SK-N-DZ (cell line): ENCODE measurements at places on chromosomes 7 and 10.

GRCh38 chr7:69418869-69419670 is 179.2 kb upstream of the AUTS2 start:
- DNase-seq, result no peak

DNA sequence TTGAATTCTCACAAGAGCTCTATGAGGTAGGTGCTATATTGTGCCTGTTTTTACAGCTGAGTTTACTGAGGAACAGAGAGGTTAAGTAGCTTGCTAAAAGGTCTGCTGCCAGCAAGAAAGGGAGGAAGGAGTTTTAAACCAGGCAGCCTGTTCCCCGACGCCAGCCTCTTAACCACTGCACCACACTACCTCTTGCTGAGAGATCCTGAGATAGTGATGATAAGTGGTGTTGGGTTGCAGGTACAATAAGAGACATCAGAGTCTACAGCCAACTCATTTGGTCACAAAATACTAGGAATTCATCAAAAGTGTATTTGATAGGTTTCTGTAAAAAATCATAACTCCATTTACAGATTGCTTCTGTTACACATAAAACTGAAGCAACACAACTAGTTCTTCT is 8.0 kb downstream of the CCDC71L start:
- no peak for DNase-seq

GRCh38 chr7:9022456-9022855 is 589.0 kb downstream of the NXPH1 start:
- DNase-seq, result no peak

DNA sequence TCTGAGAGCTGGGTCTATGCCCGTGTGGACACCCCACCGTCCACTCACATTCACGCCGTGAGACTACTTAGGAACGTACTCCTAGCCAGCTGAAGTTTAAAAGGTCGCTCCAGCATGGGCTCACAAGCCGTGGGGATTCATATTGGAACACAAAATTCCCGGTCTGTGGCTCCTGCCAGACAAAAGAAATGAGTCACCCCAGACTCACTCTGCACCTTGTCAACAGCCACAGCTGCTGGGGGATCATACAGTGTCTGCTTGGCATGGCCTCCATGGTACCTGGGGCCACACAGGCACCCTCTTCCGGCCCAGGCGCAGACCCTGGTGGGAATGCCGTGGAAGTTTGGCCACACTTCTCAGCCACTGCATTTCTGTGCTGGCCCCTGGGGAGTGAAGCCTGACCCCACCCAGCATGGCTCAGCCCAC is 228.4 kb downstream of the DNAJB6 start:
- no peak for DNase-seq

DNA sequence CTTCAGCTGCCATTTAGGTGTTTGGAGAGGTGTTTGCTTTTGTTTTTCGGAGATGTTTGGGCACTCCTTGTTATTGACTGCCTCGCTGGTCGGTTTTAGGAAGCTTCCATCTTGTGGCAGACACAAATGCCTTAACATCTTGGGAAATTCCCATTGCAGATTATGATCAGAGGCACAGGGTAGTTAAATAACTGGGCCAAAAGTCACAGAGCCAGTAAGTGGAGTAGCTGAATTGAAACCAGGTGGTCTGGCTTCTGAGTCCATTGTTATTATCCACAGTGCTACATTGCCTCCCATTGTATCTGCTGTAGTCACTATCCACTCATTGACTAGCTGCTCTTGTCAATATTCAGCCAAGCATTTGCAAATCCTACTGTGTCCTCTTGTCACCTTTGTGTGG is 138.2 kb upstream of the PLPP4 start:
- peak; percentile 40 for DNase-seq

- peak; percentile 72 for DNase-seq
These were observed 221.4 kb downstream of the GATA3 start for GRCh38 chr10:8275911-8276310.

GRCh38 chr10:110388687-110389052 is 84.0 kb upstream of the SMNDC1 start:
- peak; percentile 39 for DNase-seq

- DNase-seq, result no peak
These were observed 5.6 kb downstream of the BZW2 start for GRCh38 chr7:16651396-16652239.

GRCh38 chr10:12644380-12645144 is 295.2 kb downstream of the CAMK1D start:
- no peak for DNase-seq

- DNase-seq, result no peak
These were observed 189.8 kb upstream of the SH2B2 start for GRCh38 chr7:102096706-102097427.

DNA sequence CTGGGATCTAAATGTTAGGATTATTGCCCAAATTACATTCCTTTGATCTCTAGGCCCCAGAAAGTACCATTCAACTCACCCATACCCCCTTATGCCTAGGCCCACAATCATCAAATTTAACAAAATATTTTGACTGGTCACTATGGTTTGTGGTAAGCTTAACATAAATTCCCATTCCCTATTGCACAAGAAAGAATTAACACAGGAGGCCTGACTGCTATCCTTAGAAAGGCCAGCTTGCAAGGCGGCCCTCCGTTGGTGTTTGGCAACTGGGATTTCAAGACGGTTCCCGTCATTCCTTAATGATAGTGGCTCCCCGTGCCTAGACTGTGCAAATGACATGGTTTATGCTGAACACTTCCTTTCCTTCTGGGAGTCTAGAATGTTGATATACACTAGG is 29.6 kb downstream of the ARHGAP21 start:
- DNase-seq, result no peak

DNA sequence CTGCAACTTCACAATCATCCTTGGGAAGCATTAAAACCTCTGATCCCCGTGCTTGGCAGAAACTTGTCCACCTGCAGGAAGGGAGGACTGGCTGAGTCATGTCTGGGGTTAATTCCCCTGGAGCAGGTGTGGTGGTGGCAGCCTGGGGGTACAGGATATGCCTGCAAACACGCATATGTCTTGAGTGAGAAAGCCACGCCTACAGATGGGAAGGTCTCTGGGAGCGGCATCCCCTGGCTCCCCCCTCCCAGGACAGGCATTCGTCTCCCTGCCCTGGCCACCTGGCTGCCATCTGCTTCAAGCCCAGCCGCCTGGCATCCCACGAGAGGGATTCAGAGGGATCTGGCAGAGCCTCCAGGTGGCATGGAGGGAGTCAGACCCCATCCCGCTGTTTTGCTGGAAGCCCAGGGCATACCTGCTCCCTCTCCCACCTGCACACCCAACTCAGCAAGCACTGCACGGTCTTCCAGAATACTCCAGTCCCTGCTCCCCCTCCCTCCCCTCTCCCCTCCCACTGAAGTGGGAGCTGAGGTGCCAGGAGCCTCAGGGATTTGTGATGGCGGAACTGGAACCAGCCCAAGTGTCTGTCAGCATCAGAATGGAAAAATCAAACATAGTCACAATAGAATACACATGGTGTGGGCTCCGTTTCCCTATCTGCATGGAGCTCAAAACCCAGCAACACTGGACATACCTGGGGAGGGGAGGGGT is 61.0 kb downstream of the CAMK2B start:
- DNase-seq, result no peak

GRCh38 chr7:91345449-91345848 is 81.2 kb downstream of the FZD1 start:
- DNase-seq, result no peak

DNA sequence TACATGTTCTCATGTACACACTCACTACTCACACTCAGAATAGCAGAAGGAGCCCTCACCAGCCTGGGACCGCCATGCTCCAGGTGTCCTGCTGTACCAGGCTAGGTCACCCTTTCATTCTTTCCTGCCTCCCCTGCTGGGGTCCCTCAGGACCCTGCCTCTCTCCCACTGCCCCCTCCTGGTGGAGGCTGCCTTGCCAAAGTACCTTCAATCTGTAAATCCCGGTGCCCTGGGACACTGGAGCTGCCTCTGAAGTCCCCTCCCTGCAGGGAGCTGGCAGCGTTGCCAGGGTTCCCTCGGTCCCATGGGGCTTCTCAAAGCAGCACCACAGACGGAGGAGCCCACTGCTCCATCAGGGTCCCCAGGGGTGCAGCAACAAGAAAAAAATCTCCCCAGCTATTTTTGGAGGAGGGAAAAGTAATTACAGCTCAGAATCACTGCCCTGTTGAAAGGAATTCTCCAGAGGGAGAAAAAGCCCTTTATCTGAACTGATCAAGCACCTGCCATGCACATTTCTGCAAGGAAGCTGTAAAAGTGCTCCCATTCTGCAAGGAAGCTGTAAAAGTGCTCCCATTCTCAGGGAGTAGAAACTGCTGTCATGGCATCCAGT is 259.9 kb downstream of the PTPRN2 start:
- no peak for DNase-seq

GRCh38 chr7:128933180-128933891 is 4.4 kb upstream of the IRF5 start:
- no peak for DNase-seq

DNA sequence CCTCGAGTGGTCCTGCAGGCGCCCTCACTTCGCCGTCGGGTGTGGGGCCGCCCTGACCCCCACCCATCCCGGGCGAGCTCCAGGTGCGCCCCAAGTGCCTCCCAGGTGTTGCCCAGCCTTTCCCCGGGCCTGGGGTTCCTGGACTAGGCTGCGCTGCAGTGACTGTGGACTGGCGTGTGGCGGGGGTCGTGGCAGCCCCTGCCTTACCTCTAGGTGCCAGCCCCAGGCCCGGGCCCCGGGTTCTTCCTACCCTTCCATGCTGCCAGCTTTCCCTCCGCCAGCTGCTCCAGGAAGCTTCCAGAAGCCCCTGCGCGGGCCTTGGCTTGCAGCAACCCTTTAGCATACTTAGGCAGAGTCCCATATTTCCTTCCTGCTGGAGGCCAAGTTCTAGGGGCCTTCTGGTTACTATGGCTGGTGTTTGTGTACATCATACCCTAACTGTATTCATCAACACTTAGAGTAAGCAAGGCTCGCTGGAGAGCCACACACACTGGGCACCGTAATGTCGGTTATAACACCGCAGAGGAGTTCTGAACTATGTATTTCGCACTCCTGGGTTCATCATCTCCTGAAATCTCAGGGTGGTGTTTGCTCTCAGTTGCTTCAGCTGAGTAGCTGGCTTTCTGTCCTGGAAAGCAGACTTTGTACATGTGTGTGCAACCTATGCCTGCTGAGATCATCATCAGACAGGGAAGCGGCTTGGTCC is 471 bp downstream of the MGMT start:
- no peak for DNase-seq

GRCh38 chr10:5512331-5512730 is 12.4 kb upstream of the CALML3 start:
- DNase-seq, result no peak

- DNase-seq, result no peak
These were observed 781.6 kb upstream of the PHF14 start for GRCh38 chr7:10192074-10192473.

DNA sequence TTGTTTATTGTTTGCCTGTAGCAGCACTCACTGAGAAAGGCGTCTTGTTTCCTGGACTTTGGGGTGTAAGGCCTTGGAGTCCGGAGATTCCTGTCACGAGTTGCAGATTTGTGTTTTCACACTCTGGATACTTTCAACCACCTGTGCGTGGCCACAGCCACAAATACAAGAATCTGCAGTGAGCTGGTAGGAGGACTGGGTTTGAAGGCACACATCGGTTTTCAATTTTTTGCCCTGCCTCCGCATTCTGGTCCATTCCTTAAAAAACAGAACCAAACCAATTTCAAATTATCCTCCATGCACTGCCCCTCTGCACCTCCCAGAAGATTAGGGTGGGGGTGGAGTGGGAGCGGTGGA is 619 bp downstream of the EXOC4 start:
- peak; percentile 7 for DNase-seq

- no peak for DNase-seq
These were observed 41.1 kb upstream of the CPN1 start for GRCh38 chr10:100122780-100123179.

GRCh38 chr10:869171-869570 is 62.3 kb downstream of the LARP4B start:
- DNase-seq, result no peak

- no peak for DNase-seq
These were observed 6.1 kb upstream of the CPA4 start for GRCh38 chr7:130286881-130287280.

GRCh38 chr10:89074120-89074519 is 83.5 kb downstream of the FAS start:
- no peak for DNase-seq

- DNase-seq, result no peak
These were observed 10.0 kb upstream of the CHCHD1 start for GRCh38 chr10:73771722-73772280.

- no peak for DNase-seq
These were observed 99.5 kb upstream of the ABI1 start for GRCh38 chr10:26960308-26960707.

DNA sequence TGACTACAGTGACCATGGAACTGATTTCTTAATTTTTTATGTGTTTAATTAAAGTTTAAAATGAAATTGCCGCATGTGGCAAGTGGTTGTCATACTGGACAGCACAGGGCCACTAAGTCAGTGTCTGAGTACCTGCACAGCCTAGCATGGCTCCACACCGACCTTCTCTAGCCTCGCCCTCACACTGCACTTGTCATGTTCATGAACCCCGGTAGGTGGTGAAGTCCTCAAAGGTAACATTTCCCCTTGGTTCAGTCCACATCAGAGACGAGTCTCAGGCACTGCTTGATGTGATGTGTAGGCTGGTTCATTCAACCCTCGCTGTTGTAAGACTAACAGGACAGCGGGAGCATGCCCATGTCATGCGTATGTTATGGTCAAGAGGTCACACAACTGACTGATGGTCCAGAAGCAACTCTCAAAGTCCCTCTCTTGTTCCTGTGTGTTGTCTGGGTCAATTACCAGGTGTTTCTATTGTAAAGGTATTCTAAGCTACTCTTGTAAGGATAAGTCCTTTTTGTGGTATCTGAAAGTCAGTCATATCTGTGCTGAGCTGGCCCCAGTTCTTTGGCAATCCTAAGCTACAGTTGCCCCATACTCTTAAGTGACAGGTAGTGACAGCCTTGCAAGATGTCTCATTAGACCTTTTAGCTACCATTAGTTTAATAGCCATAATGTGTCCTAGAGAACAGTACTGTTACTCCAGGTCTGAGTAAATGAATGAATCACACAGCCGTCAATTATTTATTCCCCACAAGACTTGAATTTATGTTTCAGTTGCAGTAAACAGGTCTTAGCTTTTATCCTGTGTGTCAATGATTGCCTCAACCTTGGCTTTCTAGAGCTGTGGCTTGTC is 32.9 kb upstream of the ZC3HAV1L start:
- DNase-seq, result no peak

GRCh38 chr7:143504937-143505297 is 27.2 kb downstream of the TAS2R41 start:
- no peak for DNase-seq

DNA sequence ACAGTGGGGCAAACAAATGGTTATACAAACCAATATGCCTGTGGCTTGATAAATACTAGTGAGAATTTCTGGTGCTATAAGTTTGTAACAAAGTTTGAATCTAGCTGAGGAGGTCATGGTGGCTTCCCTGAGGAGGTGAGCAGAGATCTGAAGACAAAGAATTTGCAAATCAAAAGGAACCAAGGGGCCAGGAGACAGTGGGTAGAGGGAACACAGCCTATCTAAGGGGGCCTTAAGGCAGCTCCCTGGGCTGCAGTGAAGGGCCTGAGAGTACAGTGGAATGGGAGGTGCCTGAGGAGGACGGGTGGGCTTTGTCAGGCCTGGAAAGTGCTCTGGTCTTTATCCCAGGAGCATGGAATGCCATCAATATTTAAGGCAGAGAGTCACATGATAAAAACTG is 21.8 kb downstream of the RNF133 start:
- DNase-seq, result no peak

GRCh38 chr10:34736976-34737771 is 77.9 kb downstream of the PARD3 start:
- DNase-seq, result no peak

- peak; percentile 61 for DNase-seq
These were observed 99.2 kb downstream of the IQUB start for GRCh38 chr7:123435080-123435700.

GRCh38 chr7:2541291-2542010 is 13.9 kb downstream of the BRAT1 start:
- no peak for DNase-seq
